ENCODE measurements at places on chromosomes 5 and 9.
A peak's percentile ranks its signal among the peaks of the same experiment; 100 is the strongest.

DNA sequence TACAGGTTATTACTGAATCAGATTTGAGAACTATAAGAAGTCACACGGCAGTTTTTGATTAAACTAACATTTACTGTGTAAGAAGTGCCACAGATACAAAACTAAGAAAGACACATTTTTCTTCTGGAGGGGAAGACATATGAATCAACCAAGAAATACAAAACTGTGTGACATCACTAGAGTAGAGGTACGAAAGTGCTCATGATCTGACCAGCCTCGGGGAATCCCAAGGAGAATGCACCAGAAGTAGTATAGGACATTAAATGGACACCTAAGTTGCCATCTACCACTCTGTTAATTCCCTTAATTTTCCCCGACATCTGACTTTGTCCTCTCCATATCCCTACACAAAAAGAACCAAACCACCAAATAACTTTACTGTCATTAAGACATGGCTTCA is 5.3 kb upstream of the IFNK start:
- DNase-seq: no peak

GRCh38 chr5:89110916-89111646 is 228.1 kb upstream of the MEF2C start:
- no peak for DNase-seq

GRCh38 chr5:177973066-177973635 is 22.9 kb downstream of the PROP1 start:
- no peak for DNase-seq

DNA sequence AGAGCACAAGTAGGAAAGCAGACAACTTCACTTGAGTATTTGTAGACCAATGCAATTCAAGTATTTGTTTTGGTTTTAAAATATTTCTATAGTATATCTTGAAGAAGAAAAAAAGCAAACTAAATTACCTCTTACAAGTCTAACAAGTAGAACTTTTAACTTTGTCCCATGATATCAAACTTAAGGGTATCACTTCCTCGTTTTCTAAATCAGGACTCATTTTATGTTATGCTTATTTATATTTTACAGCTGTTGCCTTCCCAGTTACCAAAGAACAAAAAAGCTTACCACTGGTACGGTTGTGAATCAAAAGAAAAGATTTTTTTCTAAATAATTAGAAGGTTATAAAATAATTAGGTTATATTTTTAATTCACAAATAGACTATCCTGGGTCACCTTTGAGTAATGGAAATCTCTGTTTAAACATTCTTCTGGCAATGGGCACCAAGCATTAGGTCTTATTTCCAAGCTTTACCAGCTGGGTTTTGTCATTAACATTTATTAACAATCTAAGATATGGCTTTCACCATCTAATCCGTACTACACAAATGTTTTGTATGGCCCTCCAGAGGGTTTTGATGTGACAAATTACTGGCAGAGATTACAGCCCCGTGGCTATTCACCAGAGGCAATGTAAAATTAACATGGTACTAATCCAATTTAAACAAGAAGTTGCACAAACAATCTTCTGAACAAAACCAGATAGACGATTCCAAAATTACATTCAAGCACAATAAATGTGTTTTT is 63.6 kb downstream of the CEP120 start:
- no peak for DNase-seq

DNA sequence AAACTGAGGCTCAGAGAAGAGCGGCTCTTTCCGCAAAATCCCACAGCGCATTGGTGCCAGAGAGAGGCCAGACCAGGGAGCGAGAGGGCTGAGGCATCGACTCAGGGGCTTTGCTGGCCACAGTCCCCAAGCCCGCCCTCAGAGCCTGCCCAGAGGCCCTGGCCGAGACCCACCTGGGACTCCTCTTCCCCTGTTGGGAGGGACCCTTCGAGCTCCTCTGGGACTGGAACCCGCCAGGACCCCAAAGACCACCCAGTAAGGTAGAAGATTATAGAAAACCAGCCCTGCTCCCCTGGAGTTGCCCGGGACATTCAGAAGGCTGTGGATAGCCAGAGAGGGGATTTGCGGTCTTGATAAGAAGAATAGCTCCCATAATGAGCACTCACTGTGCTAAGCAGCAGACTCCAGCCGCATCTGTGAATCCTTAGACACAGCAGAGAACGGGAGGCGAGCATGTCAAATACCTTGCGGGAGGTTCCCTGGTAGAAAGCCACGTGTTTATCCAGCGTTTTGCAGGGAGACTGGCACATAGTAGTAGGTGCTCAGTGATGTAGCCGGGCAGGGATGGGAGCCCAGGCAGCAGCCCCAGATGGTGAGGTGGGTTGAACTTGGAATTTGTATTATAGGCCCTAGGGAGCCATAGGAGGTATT is 651 bp upstream of the AK1 start:
- DNase-seq: peak; percentile 28

GRCh38 chr5:160251406-160252155 is 22.3 kb downstream of the FABP6 start:
- DNase-seq: no peak

DNA sequence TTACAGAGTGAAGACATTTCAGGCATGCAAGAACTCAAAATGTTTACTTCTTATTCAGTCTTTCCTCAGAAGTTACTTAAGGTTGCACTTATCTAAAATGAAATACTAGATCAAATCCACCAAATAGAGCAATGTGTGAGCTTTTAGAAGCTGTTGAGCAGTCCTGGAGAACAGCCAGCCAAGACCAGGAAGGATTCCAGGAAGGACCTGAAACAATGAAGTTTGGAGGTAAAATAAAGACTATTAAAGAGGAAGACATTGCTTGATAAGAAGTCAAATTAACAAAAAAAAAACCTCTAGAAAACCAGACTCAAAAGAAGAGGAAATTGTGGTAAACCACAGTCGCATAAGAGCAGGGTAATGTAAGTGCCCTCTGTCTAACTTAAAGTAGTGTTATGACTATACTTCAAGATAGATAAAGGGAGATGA is 156.2 kb upstream of the S1PR3 start:
- no peak for DNase-seq

GRCh38 chr9:132983491-132984201 is 5.2 kb downstream of the GFI1B start:
- DNase-seq: no peak
